ENCODE measurements at places on chromosomes 7 and 10.

GRCh38 chr10:98404571-98405359 is 10.2 kb downstream of the PYROXD2 start:
- peak; percentile 51 for DNase-seq

- no peak for DNase-seq
These were observed 59.0 kb upstream of the FGL2 start for GRCh38 chr7:77258593-77258992.

DNA sequence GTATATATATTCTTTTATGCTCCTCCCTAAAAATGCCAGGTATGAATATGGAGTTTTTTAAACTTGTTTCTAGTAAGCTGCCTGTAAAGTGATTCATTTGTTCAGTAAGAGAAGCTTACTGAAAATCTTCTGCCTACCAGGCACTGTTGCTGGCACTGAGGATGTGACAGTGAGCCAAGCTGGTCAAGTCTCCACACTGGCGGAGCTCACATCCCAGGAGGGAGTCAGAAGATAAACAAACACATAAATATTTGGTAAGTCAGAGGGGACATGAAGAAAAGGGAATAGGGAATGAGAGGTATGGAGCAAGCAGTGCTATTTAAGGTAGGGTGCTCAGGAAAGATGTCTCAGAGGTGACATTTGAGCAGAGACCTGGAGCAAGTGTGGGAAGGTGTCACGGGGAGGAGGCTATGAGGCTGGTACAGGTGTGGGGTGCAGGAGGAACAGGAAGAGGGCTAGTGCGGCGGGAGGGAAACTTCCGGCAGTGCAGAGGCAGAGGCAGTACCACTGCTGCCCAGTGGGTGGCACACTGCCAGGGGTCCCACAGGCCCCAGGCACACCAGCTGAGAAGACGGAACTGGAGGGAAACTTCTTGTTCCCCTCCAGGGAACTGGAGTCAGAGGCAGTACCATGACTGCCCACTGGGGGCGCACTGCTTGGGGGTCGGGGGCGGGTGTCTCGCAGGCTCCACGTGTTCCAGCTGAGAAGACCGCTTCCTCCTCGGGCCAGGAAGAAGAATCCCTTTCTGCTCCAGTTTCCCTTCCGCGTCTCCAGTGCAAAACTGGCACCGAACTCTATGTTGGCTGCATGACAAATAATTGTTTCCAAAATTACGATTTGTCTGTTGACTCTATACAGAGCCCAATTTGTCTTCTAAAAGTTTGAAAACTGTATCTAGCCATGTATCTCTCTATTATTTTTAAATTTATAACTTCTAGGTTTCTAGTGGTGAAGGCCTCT is 161.0 kb downstream of the TEX36 start:
- no peak for DNase-seq

GRCh38 chr7:595621-596010 is 76.0 kb upstream of the PDGFA start:
- no peak for DNase-seq

GRCh38 chr7:32131091-32131490 is 60.9 kb upstream of the PDE1C start:
- DNase-seq, result no peak

- DNase-seq, result peak; percentile 85
These were observed 17.8 kb downstream of the ESYT2 start for GRCh38 chr7:158811461-158811860.

- DNase-seq, result no peak
These were observed 478.9 kb downstream of the PTPRN2 start for GRCh38 chr7:158108646-158109293.

DNA sequence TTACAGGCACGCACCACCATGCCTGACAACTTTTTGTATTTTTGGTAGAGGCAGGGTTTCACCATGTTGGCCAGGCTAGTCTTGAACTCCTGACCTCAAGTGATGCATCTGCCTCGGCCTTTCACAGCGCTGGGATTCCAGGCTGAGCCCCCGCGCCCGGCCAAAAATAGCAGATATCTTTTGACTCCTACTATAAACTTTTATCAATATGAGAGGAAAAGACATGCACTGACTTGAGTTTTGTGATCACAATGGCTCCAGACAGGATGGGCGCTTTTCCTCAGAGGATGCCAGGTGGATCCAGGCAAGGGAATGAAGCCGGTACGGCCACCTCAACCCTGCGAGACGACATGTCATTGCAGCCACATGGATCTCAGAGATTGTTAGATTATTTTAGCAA is 123.9 kb downstream of the DNAJB6 start:
- no peak for DNase-seq

DNA sequence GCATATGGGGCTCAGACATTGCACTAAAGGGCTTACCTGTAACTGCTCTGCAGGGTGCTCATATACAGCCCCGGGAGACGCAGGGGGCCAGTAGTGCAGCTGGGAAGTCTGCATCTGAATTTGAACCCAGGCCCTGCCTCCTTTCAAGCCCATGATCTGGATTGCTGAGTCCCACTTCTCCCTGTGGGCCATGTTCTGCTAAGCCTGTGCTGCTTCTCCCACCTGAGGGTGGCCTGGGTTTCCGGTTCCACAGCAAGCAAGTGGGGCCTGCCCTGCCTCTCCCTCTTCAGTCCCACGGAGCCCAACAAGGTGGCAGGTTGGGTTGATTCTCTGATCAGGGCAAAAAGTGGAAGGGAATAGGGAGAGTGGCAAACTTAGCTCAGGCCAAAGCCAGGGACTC is 56.6 kb upstream of the GDF10 start:
- no peak for DNase-seq

GRCh38 chr10:32650246-32650655 is 204.3 kb downstream of the CCDC7 start:
- no peak for DNase-seq

DNA sequence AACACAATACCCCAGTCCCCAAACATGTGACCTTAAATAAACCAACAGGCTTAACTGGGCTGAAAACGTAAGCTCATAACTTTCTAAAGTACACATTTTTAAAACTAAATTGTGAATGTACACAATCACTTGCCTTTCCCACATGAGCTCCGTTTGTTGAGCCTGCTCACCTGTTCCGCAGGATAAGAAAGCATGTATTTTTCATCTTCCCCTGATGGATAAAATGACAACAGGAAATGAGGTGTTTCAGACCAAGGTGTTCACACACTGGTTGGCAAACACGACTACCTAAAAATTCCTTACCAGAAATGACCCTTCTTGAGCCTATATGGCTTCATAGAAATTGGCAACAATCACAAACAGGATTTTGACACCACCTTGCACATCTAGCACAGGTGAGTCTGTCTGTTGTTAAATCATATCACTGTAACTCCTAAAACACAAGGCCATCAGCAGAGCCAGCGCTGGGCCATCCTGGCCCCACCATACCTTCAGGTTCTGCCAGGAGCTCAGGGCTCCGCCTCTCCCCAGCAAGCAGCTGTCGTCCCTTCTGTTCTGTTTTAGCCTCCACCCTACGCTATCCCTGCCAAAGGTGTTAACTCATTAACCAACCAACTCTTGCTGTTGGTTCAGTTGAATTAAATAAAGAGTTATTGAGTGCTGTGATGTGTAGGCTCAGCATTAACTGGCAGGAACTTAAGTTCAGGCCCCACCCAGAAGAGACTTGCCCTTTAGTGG is 73.6 kb upstream of the RNF32 start:
- DNase-seq, result no peak

GRCh38 chr7:159207393-159207792 is 62.7 kb upstream of the VIPR2 start:
- no peak for DNase-seq

DNA sequence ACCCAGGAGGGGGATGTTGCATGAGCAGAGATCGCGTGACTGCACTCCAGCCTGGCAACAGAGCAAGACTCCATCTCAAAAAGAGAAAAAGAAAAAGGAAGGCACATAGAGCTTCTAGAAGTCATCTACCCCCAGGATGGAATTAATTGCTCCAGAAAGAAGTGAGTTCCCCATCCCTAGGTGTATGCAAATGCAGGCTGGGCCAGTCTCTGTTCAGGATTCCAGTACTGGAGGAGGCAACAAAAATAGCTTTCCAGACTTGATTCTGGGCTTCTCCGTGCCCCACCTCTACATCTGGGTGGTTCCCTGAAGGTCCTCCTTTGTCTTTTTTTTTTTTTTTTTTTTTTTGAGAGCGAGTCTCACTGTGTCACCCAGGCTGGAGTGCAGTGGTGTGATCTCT is 28.6 kb downstream of the CASTOR2 start:
- DNase-seq, result no peak

DNA sequence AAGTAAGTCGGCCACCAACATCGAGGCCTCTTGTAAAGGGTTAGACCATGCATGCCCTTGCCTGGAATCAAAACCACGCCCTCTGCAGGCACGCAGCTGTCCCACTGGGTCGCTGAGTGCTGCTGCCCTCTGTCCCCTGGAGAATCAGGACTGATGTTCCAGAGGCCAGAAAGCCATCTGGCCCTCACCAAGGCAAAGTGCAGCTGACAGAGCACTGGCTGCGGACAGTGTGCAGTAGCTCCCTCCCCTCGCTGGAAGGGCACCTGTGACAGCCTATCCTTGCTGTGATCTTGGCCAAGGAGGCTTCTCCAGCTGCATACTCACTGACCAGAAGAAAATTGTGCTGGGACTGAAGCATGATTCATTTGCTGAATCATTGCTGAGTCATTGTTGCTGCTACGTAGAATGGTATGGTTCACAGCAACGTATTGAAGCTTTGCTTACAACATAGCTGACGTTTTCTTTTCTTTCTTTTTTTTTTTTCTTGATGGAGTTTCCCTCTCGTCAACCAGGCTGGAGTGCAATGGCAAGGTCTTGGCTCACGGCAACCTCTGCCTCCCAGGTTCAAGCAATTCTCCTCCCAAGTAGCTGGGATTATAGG is 30.4 kb downstream of the DDC start:
- DNase-seq, result peak; percentile 99

- DNase-seq, result no peak
These were observed 14.2 kb downstream of the SKAP2 start for GRCh38 chr7:26850193-26850651.

- DNase-seq, result no peak
These were observed 27.0 kb upstream of the ELMO1 start for GRCh38 chr7:37475646-37476045.

- DNase-seq, result no peak
These were observed 241.9 kb downstream of the GLRX3 start for GRCh38 chr10:130377986-130378540.

DNA sequence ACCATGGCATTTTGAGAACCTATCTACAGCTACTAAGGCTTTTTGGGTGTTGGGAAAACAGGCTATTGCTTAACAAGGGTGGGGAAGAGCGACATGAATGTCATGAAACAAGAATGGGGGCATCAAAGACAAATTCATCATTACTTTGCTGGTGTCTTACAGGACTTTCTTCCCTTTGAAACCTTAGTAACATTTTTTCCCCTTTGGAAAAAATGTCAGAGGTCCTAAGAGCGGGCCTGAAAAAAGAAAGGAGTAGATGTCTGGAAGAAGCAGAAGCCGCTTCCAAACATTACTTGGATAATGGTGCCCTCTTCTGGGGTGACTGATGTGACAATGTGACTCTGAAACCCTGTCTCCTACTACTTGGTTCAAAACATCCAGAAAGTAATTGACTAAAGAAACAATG is 3.8 kb upstream of the DDX50 start:
- DNase-seq, result peak; percentile 84

- no peak for DNase-seq
These were observed 16.4 kb downstream of the GHRHR start for GRCh38 chr7:30980194-30980593.

GRCh38 chr10:5106553-5106952 is 12.3 kb downstream of the AKR1C3 start:
- DNase-seq, result no peak

DNA sequence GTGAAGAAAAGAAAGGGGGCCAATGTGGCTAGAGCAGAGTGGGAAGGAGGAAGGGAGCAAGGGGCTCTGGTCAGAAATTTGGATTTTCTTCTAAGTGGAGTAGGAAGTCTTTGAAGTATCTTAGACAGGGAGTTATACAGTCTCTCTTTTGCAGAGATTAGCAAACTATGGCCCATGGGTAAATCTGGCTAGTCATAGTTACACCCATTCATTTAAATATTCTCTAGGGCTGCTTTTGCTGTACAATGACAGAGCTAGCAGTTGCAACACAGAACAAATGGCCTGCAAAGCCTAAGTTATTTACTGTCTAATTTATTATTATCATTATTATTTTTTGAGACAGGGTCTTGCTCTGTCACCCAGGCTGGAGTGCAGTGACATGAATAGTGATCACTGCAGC is 10.5 kb upstream of the LAMB4 start:
- no peak for DNase-seq
